ENCODE measurements at places on chromosomes 5 and 9.

DNA sequence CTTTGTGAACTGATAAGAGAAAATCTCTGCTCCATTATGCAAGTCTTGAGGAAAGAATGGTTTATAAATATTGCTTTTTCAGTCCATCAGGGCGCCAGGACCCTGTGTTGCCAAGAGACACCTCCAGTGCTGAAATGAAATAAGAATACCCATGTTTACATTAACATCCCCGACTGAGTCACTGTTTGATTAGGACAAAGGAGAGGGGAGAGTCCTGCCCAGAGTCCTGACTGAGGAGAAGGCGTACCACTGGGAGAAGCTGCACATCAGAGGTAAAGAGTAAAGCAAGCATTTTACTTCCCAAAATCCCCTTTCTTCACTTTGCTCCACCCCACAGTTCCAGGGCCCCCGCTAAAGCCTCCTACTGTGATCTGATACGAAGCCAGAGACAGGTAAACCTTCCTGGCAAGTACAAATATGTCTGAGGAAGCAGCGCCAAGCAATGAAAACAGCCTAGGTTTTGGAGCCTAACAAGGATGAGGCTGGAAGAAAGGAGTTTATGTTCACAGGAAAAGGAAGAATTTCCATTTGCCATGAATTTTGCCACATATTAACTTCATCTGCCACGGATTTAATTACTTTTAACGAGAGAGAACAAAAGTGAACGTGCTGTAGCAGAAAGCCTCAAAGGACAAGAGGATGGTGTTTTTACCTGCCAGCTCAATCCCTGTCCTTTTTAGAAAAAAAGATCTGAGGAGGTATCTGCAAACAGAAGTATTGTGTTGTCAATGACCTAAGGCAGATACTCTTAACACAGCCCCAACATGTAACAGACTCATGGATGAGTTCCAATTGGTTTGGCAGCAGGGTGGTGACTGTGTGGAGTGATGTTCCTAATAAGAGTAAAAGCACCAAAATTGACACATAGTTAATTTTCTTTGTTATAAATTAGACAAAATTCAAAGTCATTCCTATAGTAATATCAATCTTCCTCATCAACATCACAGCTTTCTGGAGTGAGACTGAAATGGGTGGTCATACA is 209.4 kb upstream of the TLE4 start:
- no peak for DNase-seq

- DNase-seq, result no peak
These were observed 670 bp upstream of the PURA start for GRCh38 chr5:140113180-140113698.

DNA sequence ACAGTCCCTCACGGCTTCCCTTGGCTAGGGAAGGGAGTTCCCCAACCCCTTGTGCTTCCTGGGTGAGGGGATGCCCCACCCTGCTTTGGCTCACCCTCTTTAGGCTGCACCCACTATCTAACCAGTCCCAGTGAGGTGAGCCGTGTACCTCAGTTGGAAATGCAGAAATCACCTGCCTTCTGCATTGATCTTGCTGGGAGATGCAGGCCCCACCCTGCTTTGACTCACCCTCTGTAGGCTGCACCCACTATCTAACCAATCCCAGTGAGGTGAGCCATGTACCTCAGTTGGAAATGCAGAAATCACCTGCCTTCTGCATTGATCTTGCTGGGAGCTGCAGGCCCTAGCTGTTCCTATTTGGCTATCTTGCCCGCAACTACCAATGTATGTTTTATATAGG is 44.7 kb downstream of the CCL28 start:
- no peak for DNase-seq

DNA sequence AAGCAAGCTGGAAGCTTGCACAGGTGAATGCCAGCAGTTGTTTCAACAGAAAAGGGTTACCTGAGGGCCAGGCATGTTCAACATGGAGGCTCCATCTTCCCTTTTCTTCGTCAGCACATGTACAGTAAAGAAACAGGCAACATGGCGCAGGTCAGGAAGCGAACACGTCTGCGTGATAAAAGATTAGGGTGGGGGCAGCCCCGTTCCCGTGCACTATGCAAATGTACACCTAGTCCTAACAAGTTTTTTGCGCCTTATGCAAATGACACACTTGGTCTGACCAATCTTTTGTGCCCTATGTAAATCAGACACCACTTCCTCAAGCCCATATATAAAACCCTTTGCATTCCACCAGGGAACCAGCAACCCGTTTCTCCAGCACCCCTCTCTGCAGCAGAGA is 452.1 kb upstream of the PTPRD start:
- DNase-seq, result no peak

DNA sequence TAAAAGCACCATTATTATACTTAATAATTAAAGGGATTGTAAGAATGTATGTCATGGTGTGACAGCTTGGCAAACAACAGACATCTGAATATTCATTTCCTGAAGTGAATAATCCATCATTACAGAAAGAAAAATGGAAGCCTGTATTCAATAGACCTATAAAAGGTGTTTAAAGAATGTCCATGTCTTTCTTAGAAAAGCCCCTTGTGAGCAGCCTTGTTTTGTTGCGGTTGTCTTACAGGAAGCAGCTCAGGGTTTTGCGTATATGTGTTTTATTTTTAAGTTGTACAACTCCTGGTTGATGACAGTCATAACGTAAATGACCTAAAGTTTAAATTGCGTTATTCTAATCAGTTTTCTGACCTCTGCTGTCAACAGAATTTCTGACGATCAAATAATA is 53.8 kb downstream of the CAST start:
- no peak for DNase-seq
